ENCODE measurements at places on chromosomes 1 and 21.

DNA sequence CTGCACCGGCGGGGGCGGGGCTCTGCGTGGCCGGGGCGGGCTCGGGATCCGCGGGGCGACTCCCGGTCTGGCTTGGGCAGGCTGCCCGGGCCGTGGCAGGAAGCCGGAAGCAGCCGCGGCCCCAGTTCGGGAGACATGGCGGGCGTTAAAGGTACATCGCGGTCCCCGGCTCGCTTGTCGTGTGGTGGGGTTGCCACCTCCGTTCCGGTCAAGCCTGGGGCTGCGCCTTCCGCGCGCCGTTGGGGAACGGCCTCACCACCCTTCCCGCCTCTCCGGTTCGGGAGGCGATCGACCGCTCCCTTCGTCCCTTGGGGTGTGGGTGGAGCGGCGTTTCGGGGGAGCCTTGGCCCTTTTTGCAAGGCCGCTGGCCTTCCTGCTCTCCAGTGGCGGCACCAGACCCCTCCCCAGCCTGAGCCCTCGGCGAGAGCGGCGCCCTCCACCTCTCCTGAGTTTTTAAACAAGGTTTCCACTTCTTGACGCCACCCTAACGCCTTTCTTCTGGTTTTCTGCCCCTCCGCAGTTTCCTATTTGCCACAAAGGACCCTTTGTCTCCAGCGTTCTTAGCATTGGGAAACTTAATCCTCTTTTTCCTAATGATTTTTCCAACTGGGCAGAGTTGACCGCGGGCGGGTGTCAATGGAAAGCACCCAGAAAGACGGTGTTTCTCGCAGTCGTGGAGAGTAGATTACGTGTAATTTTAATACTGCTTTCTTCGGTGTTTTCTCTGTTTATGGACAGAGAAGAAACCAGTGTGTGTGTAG lies at the start of the genes LEPR and LEPROT:
LEPR (plus strand) TSS at position 79 of the 761 bp plus-strand sequence. CDS start 144,898 bp downstream, outside the sequence.
LEPROT (plus strand) TSS at position 79 of the 761 bp plus-strand sequence; CDS start at position 136, 57 bp downstream.
- no peak for DNase-seq

DNA sequence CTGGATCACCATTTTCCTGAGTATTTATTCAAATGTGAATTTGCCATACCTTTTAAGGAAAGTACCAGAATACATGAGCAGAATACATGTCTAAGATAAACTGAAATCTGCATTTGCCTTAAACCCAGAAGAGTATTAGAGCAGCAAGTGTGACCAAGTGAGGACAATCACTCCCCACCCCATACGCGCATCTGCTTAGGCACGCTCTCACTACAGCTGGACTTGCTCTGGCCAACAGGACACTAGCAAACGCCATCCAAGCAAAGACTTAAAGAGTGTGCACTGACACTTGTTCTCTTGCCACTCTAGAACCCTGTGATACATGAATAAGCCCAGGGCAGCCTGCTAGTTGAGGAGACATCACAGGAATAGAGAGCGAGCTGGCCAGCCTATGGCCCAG lies 25.6 kb downstream of the NUP133 start:
- no peak for DNase-seq

DNA sequence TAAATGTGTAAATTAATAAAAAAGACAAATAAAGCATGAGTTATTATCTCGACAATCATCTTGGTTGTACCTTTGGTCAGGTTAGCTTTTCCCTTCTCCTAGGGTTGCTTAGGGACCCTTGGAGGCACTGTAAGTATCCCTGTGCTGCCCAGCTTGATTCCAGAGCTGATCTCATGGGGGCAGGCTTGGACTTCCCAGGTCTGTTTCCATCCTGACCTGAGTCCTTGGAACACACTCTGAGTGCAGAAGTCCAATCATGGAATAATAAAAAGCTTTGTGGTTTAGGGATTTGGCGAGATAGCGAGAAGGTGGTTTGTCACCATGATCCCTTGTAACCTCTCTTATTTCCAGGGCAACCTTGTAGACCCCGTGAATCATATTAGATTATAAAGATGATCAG lies 18.7 kb upstream of the PAPPA2 start:
- no peak for DNase-seq

- no peak for DNase-seq
These were observed 53.2 kb downstream of the CNN3 start for GRCh38 chr1:94873520-94874351.

GRCh38 chr21:46001821-46002681 lies 20.5 kb downstream of the COL6A1 start:
- DNase-seq, result peak; percentile 1

DNA sequence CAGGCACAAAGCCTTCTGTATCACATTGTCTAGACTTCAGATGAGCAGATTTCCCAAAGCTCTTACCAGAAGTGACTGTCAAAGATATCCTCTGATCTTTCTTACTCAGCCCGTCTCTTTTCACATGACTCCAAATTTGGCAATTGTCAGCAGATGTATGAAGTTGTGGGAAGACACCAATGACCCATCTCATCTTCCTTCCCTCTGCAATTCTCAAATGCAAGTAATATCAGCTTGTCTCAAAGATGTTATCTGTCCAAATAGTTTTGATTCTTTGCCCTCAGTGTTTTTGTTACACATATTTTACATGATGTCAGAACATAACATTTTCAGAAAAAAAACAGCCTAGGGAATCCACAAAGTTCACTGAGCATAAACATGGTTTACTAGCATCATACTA lies 45.1 kb upstream of the RGS2 start:
- DNase-seq, result peak; percentile 14

DNA sequence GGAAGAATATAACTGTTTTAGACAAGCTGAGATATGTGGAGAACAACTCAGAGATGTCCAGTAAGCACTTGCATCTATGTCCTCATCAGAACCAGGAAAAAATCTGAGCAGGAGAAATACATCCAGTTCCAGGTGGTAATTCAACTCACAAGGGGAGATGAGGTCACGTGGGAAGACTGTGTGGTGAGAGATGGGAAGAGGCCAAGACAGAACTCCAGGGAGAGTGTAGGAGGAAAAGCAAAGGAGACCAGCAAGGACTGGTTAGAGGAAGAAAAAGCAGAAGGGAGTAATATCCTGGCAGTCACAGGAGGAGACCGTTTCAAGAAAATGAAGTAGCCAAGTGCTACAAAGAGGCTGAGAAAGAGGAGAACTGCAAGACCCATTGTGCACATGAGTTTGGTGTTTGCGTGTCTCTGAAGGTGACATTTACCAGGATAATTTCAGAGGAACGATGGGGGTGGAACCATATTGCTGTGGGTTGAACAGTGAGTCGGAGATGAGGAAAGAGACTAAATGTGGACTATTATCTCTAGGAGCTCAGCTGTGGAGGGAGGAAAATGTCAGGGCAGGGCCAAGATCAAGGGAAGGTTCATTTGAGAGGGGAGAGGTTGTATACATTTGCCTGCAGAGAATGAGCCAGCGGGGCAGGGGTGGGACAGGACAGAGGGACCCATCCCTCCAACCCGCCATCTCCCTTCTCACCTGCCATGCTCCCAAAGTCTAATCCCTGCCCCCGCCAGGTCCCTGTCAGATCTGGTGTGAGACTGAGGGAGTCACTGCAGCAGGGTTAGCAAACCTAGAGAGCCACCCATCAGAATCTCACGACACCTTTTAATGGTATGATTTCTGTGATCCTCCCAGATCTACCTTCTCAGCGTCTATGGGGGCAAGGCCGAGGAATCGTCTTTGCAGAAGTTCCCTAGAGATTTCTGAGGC lies 24.9 kb downstream of the SUSD4 start:
- peak; percentile 3 for DNase-seq

- no peak for DNase-seq
These were observed 68.7 kb downstream of the DNTTIP2 start for GRCh38 chr1:93810316-93810715.

- no peak for DNase-seq
These were observed 100.2 kb downstream of the LRRC53 start for GRCh38 chr1:74412244-74412643.

Measured in suppressor macrophage (primary cell).